Activated naive CD4-positive, alpha-beta T cell (primary cell): ENCODE measurements at places on chromosomes 4 and X.

DNA sequence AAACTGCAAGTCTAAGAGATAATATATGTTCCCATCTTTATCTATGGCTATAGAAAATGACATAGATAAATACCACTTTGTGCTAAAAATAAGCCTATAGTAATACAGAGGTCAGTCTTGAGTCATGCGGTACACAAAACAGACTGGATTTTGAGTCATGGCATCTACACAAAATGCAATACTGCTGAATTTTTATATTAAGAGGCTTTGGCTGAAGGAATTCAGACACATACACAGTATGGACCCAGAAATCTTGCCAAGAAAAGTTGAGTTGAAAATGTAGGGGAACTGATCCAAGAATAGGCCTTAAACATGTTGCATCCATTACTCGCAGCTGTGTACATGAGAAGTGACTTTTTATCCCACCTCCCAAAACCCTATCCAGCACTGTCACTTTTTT is 184.4 kb downstream of the TENM3 start:
- no peak for DNase-seq

DNA sequence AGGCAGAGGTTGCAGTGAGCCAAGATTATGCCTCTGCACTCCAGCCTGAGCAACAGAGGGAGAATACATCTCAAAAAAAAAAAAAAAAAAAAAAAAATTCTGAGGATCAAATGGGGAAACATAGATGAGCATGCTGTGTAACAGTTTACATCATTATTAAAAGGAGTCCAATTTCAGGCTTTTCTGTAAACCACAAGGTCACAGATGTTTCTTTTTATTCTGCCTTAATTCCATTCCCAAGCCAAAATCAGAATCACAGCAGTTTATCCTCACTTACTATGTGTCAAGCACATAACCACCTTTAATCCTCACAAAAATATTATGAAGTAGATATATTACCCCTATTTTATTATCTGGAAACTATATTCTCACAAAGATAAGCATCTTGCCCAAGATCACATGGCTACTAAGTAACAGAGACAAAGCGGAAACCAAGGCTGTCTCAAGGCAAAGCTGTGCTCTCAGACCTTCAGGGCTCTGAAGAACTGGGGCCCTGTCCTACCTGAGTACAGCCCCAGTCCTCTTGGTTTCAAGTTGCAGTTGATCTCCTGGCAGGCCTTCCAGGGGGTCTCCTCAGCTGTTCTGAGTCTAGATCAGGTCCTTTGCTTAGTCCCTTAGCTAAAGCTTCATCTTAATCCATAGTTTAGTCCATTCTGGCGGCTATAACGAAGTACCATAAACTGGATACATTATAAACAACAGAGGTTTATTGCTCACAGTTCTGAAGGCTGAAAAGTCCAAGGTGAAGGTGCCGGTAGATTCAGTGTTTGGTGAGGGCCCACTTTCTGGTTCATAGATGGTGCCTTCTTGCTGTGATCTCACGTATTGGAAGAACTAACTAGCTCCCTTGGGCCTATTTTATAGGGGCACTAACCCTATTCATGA is 141.3 kb downstream of the PALLD start:
- no peak for DNase-seq

DNA sequence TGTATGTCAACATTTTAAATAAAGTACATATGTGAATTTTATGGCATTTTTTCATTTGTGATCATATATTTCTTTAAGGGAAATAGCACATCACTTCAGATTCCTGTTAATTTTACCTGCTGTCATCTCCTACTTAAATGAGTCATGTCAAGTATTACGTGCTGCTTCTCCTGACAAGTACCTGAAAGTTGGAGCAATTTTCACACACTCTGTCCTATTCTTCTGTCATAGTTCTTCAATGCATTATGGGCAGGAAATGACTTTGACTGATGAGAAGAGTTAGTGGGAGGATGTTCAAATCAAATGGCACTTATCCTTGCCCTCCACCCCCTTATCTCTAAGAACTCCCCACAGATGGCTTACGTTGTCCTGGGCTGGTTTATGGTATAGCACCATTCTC is 64.2 kb upstream of the SYTL5 start:
- DNase-seq = no peak

GRCh38 chrX:10030570-10030969 is 63.4 kb downstream of the CLDN34 start:
- no peak for DNase-seq

GRCh38 chr4:38071801-38072431 is 111.7 kb downstream of the PTTG2 start:
- DNase-seq = no peak

DNA sequence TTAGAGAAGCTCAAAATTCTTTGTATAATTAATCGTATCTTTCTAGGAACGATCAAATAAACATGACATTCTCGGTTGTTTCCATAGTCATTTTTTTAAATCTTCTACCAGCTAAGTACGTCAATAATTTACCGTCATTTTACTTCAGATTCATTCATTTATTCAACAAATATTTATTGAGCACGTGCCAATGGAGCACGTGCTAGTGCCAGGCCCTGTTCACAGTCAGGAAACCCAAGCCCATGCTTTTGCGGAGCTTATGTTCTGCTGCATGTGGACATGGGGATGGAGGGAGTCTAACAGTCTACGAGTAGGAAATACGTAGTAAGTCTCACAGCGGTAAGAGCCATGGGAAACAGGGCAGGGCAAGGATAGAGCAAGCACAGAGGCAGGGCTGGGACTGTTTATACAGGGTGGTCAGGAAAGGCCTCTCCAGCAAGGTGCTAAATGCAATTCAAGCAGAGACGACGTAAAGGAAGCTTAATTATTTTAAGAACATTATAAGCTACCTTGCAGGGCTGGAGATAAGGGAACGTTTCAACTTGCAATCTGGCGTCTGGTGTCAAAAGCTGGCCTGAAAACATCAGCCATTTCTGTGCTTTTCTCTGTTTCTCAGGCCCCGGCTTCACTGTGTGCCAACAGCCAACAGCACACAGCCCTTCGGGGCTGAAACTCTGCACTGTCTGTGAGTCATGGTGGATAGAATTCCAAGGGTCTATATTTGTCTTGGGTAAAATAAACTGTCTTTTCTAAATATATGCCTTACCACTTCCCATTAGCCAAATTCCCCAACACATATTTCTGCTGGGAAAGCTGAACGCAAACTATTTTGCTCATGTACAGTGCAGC is 517.1 kb upstream of the ZFP42 start:
- no peak for DNase-seq

GRCh38 chr4:94181815-94182214 is 25.9 kb upstream of the SMARCAD1 start:
- DNase-seq = no peak

DNA sequence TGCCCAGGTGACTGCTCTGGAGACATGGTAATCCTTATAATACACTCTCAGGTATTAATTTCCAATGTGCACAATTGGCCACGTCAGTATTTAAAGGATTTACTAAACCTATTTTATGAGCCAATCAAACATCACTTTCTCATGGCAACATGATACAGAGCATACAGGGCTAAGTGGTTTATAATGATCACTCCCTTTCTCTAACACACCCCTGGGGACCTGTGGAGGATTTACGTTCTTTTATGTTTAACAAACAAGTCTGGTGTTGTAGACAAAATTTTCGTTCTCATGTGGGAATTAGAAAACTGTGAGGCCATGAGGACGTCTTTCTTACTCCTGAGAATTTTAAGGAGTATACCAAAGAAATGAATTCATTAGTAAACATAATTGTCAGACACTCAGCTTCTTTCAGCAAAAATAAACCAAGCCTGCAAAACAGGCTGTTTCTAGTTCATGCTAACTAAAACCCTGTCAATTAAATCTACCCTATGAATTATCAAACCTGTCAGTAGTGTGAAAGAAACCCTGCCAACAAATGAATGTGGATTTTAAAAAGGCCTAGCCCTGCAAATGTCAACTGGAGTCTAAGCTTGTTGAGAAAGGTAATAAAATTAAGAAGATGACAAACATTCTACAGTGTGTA is 155.8 kb downstream of the PDGFC start:
- no peak for DNase-seq

GRCh38 chr4:74948236-74948635 is 15.3 kb downstream of the PARM1 start:
- DNase-seq = no peak

- DNase-seq = no peak
These were observed 329.4 kb downstream of the PDGFC start for GRCh38 chr4:156642161-156642560.

DNA sequence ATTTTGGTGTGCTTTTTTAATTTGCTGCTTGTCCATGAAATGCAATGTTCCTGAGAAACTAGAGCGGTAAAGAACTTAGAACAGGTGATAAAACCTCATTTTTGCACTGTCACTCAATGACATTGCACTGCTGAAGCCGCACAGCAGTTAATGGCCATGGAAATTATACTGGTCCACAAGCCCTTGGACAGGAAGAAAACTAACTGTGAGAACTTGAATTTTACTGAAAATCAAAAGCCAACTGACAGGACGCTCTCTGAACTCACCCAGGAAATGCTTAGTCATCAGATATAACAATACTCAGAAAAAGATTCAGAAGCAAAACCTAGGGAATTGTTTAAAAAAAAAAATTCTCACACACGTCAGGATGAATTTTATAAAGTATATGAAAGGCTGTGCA is 246.4 kb upstream of the SLC7A11 start:
- DNase-seq = no peak

DNA sequence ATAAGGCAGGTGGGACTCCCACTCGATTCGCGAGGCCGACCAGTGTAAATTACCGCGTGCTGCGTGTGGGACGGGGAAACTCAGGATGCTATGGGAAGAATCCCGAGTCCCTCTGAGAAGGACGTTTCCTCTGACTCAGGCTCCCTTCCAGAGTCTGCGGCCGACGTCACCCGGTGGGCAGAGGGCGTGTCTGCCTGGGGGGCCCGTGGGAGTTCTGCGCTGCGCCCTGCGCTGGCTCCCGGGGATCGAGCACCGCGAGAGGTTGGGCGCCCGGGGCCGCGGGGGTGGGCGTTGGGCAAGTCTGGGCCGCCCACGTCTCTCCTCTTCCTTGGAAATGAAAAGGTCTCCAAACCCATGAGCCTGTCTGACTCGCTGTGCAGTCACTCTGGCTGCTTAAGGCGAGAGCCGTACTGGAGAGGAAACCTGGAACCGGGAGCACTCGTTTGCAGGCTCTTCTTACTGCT is 568 bp downstream of the NIPAL1 start:
- DNase-seq = no peak

DNA sequence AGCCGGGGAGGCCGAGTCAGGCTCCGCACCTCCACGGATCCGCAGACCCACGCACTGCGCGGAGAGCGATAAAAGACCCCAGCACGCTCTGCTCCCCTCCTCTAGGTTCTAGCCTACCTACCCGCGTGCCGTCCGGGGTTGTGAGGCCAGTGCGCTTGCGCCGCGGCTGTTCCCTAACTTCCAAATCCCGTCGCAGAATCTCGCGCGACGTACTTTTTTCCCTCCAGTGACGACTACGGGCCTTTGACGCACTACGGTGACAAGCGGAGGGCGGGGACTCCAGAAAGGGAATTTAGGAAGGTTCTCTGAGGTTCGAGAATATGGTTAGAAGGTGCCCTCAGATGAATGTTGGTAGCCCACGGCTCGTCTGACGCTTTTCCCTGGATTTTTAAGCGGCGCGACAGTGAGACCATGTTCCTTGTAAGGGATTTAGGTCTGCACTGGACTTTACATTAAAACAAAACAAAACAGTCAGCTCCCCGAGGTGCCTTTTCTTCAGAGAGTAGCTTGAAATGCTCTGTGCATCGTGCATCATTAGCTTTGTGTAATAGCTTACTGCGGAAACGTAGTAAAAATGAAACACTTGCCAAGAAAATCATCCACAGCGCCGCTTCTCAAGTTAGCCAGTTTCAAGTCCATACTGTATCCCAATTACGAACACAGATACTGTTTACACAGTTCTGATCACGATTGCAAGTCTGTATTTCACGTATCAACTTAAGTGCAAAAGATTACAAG is at the start of gene NKRF:
NKRF (minus strand) TSS at position 145 of the 738 bp plus-strand sequence.
- peak; percentile 81 for DNase-seq

- no peak for DNase-seq
These were observed 2.7 kb upstream of the NKX3-2 start for GRCh38 chr4:13546941-13547484.

DNA sequence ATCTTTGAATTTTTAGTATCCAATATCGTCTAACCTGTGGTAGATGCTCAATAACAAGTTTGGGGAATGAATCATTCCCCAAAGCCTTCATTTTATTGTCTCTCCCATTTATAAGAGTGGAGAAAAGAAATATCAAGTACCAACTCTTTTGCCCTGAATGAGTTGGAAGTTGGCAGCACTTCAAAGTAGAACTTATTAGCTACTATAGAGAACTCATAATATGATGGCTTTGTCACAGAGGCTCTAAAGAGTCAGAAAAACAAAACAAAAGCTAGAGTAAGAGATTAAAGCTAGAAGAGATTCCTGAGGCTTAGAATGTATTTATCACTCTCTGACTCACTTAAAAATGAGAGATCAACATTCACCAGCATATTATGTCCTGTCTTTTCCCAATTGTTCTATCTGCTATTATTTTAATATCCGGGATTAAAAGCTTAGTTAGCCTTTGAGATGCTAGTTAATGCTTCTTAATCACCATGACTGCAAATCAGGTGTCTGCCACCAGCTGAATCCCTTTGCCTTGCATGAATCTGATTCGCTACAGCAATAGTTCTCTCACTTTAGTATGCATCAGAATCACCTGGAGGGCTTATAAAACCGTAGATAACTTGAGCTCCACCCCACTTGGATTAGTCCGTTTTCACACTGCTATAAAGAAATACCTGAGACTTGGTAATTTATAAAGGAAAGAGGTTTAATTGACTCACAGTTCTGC is 77.9 kb downstream of the PALLD start:
- DNase-seq = no peak

GRCh38 chr4:156265407-156265806 is 311.7 kb upstream of the CTSO start:
- no peak for DNase-seq

DNA sequence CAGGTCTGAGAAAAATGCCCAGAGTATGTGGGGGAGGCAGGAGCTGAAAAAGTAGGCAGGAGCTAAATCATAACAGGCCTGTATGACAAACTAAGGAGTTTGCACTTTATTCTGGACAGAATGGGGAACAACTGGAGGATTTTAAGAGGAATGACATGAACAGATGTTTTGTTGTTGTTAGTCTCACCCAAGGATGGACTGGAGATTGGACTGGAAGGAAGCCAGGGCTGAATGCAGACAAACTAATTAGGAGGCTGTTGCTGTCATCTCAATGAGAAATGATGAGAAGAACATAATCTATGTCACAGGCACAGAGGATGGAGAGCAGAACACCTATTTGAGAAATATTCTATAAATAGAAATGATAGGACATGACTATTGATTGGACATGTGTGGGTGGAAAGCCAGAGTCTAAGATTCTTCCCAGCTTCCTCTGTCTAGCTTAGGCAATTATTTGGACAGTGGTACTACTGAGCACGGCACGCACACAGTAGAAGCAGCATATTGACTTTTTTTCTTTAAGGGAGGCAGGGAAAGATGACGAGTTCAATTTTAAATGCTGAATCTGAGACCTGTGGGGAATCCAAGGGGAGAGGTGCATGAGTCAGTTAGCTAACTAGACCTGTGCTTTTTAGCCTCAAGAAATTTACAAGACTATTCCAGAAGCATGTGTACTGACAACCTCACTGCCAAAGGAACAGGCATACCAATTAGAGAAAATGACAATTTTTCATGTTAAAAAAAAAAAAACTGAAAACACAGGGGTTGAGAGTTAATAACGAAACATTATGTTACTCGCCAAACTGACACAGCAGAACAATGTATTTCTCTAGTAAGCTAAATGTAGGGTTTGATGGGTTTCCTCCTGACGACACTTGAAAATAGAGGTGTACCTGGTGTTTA is 963 bp upstream of the USO1 start:
- DNase-seq = no peak

- no peak for DNase-seq
These were observed 16.8 kb downstream of the UGT8 start for GRCh38 chr4:114615435-114615834.
